ENCODE measurements at places on chromosomes 4 and X.

DNA sequence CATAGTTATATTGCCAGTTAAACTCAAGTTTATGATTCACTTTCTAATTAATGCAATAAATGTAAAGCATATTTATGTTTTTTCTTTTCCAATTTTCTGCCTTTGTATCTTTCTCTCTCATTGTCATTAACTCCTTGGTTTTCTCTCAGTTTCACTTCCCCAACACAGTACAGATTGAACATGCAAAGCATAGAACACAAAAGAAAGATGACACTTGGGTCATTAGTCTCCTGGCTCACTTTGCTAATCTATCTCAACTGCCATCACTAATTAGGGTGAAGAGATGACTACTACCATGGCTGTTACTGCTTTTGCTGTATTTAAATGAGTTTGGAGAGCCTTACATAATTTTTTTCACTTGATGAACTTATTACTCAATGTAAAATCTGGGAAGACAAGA is 12.3 kb upstream of the NAA11 start:
- no peak for DNase-seq

DNA sequence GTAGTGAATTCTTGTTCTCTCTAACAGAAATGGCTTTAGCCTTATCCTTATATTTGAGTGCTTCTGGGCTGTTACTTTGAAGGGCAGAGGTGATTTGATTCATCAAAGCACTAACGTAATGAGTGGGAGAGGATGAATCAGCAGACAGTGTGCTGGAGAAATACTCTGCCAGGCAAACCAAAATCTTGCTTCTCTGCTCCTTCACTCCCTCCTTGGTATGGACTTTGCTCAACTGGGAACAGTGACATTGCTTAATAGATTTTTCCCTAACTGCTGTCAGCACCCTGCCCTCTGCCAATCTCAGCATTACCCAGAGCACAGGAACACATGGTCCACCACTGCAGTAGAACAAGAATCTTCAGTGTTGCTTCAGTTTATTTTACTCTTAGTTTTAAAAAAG is 56.0 kb downstream of the PDLIM5 start:
- DNase-seq: no peak

DNA sequence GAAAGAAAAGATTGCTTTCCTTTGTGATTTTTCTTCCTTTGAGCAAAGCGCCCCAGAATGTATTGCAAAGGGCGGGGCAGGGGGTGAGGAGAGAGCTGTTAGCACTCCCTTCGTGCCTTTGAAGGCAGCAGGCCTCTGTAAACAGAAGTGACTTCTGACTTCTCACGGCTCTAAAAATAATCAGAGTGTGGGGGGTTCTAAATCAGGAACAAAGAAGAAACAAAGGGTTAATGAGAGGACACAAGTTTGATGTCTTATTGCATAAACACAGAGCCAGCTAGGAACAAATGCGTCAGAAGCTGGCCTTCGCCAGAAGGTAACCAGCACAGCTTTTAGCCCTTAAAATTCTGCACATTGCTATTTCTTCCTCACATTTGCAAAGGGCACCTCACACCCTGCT is 626.2 kb downstream of the MID1IP1 start:
- no peak for DNase-seq

- no peak for DNase-seq
Observed at GRCh38 chrX:154486396-154487207, at the start of gene UBL4A. Gene UBL4A, minus strand, starts transcription at chrX:154486615. Its CDS starts 31 bp downstream, at chrX:154486584.

DNA sequence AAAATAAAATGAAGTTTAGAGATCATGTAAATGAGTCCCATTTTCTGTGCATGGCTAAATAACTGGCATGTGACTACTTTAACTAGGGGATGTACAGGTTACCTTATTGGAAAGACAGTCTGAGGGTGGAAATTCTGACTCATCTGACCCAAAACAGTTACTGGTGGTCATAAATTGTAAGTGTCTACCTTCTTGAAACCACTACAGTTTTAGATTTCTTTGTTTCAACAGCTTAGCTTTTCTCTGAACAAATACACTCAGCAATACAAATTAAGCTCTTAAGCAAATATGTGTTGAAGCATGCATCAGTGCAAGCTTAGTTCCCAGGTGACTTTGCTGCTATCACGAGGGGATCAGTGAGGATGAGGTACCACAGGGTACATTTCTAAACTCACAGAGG is 60.7 kb upstream of the PGM2 start:
- no peak for DNase-seq

GRCh38 chrX:9492901-9493300 is 28.0 kb downstream of the TBL1X start:
- DNase-seq: no peak

GRCh38 chr4:157502656-157503055 is 282.1 kb downstream of the GRIA2 start:
- DNase-seq: no peak

GRCh38 chrX:38937400-38937799 is 136.1 kb downstream of the MID1IP1 start:
- DNase-seq: no peak

DNA sequence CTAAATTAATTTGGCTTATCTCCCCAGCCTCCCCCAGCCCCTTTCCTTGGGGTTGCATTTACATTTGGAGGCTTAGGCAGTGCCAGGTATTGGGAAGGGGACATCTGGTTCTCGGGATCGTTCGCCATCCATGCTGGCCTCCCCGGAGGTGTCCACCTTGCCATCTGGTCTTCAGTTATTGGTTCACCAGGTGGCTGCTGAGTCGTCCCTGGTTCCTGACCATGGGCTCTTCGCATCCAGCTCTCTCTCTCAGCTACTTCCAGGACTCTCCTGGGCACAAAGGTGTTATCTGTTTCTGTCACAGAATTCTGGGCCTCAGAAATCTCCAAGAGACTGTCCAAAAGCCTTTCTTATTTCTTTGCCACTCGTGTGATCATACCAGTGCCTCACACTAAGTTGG is 75.4 kb upstream of the SCOC start:
- no peak for DNase-seq

- no peak for DNase-seq
Observed at GRCh38 chrX:153640045-153640686, 6.8 kb upstream of the DUSP9 start.

- DNase-seq: no peak
Observed at GRCh38 chr4:139892973-139893736, 227.5 kb downstream of the MGST2 start.

DNA sequence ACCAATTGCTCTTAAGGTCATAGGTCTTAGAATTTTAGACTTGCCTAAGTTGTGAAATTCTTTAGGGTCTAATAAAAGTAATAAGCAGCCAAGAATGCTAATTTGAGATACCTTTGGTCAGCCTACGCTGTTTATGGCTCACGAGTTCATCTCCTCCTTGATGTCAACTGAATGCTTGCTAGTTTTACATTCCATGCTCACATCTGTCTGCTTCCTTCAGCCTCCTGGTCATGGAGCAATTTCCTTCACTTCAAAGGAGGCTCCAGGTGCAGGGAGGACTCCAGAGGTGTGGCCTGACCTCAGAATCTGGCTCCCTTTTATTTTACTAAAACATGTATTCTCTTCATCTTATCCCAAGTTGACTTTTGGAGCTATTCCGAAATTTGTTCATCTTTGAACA is 23.3 kb upstream of the LNX1 start:
- DNase-seq: no peak

DNA sequence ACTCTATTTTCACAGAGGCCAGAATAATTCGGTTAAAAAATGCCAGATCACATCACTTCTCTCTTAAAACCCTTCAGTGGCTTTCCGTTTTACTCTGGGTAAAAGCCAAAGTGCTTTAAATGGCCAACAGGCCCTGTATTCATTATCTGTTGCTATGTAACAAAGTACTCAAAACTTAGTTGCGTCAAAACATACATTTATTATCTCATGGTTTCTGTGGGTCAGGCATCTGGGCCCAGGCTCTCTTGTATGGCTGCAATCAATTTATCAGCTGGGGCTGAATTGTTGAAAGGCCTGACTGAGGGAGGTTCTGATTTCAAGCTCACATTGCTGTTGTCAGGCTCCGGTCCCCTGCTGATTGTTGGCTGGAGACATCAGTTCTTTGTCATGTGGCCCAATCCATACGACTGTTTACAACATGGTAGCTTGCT is 72.7 kb upstream of the H2AZ1 start:
- DNase-seq: no peak

DNA sequence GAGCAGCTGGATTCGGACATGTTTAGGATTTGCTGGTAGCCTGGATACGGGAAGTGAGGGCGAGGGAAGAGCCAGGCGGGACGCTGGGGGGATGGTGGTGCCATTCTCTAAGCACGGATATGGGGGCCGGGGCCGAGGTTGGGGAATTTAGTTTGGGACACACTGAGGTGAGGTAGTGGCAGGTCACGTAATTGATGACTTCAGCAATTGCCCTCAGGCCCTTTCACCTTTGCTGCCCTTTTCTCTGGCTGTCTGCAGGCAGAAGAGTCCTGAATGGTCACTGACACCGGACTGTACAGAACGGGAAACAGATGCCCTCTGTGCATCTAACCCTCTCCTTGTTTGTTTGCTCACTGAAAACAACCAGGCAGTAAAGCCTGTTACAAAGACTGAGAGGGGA is 16.9 kb upstream of the HMGB3 start:
- DNase-seq: no peak

DNA sequence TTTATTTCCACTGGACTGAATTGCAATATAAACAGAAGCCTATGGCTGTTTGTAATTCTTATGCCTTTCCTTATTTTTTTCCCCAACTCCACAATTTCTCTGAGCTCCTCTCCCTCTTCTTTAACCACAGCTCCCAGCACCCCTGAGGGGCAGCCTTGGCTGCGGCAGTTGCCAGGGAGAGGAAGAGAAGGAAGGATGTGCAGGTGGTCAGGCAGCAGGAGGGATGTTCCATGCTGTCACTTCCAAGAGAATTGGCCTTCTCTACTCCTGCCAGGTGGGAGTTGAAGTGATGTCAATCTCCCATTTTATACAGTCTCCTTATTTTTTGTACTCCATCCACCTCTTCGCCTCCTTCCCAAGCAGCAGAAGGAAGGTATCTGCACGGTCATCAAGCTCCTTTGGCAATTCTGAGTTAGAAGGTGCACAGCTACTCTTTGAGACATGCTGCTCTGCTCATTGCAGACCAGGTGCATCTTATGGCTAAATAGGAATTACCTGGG is 343.3 kb upstream of the RPS6KA3 start:
- no peak for DNase-seq

GRCh38 chrX:78950009-78950835 is 5.0 kb downstream of the P2RY10 start:
- DNase-seq: no peak

DNA sequence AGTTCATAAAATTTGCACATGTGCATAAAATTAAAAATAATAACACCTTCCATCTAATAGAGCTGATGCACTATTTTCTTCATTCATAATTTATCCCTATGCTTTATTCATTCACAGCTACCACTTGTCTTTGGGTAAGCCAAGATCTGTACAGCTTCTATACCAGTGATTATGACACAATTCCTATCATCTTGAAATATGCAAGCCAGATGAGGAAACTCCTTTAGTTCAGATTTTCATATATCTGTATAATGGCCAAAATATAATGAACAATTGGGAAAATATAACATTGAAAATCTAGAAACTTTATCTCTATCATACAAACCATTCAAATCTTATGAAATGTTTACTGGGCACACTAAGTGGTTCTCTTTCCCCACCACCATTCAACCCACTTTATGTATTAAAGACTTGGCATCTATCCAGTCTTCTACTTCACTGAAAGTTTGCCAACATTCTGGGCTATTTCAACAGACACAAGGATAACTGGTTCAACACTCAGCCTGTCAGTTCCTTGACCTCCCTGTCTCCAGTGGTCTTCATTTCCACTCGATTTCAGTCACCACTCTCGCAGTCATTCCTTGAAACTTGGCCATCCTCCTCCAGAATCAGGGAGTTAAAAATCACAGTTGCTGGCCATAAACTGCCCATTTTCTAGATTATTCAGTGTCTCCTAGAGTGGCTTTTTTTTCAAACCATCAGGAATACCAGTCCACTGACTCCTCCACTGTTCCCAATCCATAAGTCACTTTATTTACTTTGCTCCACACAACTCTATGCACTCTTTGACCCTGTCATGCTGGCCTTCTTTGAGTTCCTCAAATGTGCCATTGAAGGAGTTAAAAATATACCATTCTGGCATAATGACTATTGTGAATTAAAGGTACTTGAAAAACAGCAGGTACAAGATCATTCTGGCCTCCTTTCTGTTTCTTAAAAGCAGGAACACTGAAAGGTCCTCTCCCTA is 85.5 kb downstream of the CAMK2D start:
- no peak for DNase-seq

GRCh38 chr4:31246856-31247255 is 526.7 kb downstream of the PCDH7 start:
- DNase-seq: no peak

DNA sequence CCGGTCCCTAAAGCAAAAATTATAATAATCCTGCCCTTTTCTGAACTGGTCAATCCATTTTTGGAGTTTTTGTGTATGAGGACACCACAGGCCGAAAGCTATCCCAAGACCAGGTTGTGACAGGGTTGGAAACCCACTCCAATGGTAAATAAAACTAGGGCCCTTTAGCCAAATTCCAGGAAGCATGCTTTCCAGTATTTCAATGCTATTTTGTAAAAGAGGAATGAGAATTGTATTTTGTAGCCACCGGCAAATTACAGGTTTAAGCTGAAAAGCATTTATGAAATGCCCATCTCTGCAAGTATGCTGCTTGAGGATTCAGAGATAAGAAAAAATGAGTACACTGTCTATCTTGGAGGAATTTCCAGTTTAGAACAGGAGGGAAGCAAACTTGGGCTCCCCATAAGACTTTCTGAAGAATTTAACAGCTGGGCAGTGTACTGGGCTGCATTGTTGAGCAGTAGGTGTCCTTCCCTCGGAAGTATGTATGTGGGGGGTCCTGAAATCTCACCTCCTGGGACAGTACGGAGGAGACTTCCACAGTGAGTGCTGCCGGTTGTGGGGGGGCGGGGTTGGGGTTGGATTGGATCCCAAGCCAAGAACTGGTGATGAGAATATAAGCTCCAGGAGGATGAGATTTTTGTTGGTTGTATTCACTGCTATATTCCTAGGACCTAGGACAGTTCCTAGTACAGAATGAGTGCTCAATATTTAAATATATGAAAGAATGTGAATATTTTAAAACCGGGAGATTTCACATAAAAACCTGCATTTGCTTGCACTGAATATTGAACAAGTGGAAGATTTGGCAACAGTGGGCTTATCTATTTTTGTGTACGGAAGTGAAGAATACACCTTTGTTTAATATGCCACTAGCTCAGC is 26.8 kb downstream of the OCIAD2 start:
- no peak for DNase-seq

GRCh38 chr4:103306870-103307375 is 108.8 kb upstream of the CENPE start:
- DNase-seq: no peak

GRCh38 chrX:331151-331824 is 12.7 kb upstream of the GTPBP6 start:
- no peak for DNase-seq

DNA sequence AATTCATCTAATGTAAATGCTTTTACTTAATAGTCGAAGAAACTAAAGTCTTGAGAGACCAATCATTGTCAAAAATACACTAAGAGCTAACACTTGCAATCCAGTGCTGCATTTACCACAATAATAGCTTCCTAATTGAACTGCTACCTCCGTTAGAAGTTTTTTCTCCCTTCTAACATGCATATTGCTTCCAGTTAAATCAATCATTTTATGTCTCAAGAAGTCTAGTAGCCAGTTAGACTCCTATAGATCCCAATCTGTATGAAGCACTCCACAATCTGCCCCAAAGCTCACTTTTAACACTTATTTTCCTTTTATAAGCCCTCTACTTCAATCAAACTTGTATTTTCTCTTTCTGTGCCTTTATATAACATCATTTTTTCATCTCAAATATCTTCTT is 41.4 kb upstream of the GRID2 start:
- no peak for DNase-seq

Measured in GF-D8 (cell line).